NCI-H187 treated with DMSO at 0.1 percent for 48 hours (cell line): ENCODE measurements at places on chromosomes 5 and 9.

GRCh38 chr9:3732077-3733038 is 206.6 kb upstream of the RFX3 start:
- peak; percentile 50 for DNase-seq

DNA sequence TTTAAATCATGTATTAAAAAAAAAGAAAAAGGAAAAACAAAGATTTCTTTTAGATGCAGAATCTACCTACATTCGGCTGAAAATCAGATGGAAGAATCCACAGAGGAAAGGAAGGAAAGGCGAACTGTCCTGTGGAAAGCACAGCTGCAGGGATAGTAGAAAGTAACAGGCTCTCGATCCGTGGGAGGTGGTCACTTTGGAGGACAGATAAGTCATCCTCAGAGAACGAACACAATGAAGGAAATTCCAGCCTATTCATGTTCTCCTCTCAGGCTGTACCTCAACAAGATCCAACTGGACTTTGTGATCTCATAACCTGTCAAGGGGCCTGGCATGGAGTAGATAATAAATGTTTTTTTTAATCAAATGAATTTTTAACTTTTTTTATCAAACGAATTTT is 72.8 kb downstream of the NR6A1 start:
- DNase-seq = no peak

DNA sequence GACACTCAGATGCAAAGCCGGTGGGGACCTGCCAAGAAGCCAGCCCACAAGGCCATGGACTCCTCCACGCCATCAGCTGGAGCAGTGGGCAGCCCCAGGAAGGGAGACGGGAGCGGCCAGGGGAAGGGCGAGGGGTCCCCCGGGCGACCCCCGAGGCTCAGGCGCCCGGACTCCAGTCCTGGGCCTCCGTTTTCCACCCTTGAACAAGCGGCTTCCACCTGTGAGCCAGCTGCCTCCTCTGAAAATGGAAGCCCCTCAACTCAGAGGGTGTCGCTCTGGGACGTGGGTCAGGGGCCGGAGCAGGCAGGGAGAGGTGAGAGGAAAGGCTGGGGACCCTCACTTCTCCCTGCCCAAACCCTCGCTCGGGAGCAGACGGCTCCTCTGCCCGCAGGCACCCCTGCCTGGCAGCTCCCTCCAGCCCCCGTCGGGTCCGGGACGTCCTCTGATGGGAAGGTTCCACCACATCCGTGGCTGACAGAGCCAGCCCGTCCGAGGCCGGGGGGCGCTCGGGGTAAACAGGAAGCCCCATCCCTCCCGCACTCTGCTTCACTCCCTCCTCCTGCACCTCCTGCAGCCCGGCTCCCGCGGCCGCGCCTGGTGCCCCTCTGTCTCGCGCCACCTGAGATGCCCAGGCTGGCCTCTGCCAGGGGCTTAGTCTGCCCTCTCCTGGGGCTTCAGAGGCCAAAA is 3.7 kb upstream of the EGFL7 start:
- no peak for DNase-seq

DNA sequence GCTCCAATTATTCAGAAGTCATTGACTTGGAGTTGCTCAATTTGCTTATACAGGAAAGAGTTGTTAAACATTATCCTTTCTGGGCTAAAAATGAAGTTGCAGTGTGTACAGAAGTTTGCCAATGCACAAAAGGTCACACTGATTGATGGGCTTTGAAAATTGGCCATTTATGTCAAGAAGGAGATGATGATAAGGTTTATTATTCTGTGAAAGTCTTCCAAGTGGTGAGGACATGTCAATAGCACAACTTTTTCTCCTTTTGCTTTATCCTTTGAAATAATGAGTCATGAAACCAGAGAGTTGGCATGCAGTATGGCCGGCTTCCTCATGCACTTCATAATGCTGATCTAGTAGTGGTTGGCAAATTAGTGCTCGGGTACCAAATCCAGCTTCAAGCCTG is 848.5 kb upstream of the WWC1 start:
- DNase-seq = no peak

DNA sequence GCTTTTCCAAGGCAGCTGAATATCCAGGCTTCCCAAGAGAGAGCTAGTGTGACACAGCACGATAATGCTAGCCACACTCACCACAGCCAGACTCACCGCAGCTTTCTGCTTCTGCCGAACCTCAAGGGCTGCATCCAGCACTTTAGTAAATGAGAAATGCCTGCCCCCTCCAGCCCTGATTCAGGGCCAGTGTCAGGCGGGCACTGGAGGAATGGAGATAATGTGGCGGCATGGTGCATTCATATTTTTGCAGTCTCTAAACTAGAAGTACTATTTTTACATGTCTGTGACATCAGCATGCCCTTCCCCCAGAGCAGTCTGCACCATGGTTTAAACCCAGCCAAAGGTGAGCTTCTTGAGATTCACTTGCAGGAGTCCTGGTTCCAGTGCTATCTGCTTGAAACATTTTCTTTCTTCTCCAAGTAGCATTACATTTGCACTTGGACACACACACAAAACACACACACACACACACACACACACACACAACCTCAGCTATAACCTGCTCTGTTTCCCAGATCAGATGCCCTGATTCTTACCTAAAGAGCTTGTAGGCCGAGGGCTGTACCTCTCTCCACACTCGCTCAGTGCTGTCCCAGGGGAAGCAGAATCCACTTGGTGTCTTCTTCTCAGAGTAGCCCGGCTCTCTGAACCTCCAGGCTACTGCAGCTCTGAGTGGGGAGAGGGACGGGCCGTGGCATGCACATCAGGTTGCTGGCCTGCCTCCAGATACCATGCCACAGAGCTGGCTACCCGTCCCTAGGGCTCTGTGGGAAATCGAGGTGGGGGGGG is at the start of gene FGF1:
FGF1 (minus strand) TSS at position 673 of the 792 bp plus-strand sequence. CDS start 71,963 bp downstream, outside the sequence.
- DNase-seq = peak; percentile 56

DNA sequence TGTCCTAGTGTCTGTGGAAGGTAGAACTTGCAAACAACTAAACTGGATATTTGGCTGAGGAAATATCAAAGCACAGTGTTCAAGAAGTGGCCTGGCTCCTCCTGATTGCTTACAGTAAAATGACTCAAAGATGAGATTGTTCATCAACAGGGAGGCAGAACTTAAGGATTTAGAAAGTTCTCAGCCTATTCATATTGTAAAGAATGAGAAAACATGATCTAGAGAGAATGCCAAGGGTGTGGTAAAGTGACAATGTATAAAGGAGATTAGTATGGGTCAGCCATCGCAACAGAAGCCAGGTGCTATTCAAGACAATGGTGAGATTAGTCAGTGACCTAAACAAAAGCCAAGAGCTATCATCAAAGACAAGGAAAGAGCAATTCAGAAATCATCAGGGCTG is 372.3 kb downstream of the SPOCK1 start:
- DNase-seq = no peak

GRCh38 chr9:108722396-108722795 is 133.4 kb downstream of the ACTL7B start:
- DNase-seq = no peak

DNA sequence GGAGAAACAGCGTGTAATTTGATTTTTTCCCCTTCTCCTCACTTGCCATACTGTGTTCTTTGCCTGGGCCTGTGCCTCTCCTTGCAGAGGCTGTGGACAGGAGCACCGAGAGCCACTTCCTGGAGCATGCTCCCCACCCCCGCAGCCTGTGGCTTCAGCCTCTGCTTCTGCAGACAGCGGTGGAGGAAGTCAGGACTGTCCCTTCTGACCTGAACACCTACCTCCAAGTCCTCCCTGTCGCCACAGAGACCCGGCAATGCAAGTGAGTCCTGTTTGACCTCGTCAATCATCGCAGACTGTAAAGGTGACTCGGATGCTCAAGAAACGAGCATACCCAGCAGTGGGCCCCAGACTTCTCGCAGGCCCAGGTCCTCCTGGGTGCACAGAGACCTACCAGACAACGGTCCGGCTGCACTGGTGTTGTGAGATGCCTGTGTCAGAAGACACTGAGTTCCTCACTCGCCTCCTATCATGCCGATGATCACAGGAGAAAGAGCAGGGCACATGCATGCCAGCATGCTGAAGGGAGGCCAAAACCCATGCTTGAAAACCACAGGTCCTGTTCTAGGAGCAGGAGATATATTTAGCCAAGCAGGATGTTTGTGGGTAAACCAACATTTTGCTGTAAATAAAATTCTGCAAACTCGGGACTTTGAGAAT is 198.8 kb downstream of the AUH start:
- DNase-seq = no peak
